RKO (cell line): ENCODE measurements at places on chromosomes 5 and 9.

DNA sequence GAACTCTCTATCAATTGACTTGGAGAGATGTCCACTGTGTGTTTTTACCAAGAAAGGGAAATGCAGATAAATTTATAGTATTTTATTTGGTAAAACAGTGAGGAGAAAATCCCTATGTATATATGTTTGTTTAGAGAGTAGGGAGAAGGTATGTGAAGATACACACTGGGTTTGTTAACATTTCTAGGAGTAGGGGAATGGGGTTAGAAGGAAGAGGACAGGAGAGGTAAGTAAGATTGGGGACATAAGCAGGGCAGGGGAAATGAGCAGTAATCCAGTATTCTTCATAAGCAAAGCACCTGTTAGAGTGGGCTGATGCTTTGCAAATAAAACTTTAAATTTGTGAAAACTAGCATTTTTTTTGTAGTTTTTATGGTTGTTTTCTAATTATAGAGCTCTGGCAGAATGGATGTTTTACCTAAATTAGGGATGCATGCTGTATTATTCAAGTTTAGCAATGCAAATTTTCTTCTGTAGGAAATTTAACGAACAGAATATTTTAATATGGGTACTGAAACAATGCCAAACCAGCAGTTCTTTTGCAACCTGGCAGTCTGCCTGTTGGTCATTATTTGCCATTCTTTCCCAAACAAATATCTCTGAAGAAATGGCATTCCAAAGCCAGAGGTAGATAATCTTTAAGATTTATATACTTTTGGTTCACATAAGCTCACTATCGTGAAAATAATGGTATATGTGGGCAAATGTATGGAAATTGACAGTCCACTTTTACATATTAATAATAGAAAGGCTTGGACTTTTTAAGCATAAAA lies 19.4 kb upstream of the DCP2 start:
- no peak for DNase-seq

GRCh38 chr9:34384368-34385165 lies 7.9 kb upstream of the MYORG start:
- no peak for DNase-seq

DNA sequence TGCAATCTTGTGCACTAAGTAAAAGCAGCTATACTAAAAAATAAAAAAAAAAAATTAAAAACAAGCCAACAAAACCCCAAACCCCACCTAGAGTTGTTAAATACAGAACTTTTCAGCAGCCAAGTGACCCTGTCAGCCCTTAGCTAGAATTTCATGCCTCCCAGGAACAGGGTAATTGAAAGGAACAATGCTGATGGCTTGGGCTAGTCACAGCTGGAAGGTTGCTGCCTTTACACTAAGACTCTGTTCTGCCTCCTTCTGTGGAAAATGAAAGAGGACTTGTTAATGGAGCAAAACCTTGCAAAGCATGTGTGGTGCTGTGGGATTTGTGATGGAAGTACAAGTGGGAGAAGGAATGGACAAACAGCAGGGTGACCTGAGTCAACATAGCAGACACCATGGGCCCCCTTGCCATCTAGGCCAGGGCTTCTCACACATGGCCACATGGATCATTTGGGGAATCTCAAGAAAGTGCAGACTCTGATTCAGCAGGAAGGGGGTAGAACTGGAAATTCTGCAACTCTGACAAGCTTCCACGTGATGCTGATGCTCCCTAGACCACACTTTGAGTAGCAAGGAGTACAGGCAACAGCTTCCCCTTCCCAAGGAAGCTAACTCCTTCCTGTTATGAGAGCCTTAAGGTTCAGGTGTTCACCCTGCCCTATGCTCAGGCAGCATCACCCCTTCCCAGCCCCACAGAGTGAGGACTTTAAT lies 14.9 kb upstream of the TMEM252 start:
- DNase-seq = no peak

- DNase-seq = peak; percentile 33
Measured at GRCh38 chr9:2116073-2116472, 100.9 kb downstream of the SMARCA2 start.

- DNase-seq = no peak
Measured at GRCh38 chr5:153905219-153905618, 133.5 kb downstream of the FAM114A2 start.

DNA sequence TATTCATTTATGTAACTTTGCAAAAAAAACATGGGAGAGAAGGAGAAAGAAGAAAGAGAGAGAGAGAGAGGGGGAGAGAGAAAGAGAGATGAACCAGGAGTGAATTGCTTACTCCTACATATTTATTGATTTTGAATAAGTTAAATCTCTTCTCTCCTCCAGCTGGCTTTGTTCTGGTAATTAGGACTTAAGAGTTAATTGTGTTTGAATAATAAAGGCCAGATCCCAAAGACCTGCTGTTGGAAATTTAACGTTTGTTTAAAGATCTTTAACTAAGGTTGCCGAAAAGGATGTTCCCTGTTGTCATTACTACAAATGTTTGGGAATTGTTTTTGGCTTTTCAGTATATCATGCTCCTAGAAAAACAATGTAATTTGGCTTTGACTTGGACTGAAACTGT lies 473.0 kb downstream of the TUSC1 start:
- DNase-seq = no peak

DNA sequence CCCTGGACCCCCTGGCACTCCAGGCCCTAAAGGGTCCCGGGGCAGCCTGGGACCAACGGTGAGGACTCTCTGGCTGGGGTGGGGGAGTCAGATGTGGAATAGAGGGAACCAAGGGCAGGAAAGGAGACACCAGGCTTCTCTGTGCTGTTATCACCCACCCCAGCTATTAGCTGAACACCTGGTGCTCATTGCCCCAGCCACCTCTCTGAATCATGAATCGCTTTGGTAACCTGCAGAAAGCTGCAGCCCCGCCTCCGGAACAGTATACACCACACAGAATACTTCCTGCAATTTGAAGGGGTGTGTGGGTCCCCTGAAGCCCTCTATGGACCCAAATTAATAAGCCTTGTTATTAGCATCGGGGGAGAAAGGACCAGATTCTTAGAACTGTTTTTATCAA lies 40.4 kb upstream of the ORM1 start:
- no peak for DNase-seq

- no peak for DNase-seq
Measured at GRCh38 chr5:9557696-9558095, 11.8 kb upstream of the SEMA5A start.

DNA sequence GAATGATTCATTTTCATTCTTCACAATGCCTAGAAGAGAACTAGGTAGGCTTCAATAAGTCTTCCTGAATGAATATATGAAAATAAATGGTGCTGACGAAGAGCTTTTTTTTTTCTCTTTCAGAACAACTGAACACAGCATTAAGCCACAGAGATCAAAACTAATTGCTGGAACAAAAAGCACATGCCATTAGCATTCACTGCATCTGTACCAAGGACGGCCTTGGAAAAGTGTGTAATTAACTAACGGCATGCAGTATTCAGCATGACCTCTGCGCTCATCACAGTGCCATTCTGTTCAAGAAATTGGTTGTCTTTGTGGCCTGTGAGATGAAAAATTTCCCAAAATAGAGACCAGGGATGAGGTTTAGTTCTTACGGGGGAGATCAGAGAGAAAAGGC lies 99.3 kb downstream of the NUDT12 start:
- no peak for DNase-seq

GRCh38 chr5:149756354-149756753 lies 26.2 kb downstream of the PPARGC1B start:
- no peak for DNase-seq

DNA sequence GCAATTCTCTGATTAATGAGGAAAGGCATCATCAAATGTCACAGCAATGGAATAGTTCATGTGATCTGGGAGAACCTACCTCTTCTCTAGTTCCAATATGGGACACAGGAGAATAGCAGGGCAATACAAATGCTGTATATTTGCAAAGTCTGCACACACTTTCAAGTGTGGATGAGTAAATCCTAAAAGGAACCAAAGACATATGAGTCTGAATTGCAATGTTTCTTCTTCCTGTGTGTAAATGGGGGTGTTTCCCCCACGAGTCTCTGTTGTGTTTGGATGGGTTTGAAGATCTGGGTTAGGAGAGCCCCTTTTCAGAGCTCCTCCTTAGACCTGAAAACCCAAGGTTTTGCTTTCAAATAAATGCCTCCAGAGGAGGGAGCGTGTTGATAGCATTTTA lies 26.9 kb downstream of the SLC46A2 start:
- DNase-seq = no peak

DNA sequence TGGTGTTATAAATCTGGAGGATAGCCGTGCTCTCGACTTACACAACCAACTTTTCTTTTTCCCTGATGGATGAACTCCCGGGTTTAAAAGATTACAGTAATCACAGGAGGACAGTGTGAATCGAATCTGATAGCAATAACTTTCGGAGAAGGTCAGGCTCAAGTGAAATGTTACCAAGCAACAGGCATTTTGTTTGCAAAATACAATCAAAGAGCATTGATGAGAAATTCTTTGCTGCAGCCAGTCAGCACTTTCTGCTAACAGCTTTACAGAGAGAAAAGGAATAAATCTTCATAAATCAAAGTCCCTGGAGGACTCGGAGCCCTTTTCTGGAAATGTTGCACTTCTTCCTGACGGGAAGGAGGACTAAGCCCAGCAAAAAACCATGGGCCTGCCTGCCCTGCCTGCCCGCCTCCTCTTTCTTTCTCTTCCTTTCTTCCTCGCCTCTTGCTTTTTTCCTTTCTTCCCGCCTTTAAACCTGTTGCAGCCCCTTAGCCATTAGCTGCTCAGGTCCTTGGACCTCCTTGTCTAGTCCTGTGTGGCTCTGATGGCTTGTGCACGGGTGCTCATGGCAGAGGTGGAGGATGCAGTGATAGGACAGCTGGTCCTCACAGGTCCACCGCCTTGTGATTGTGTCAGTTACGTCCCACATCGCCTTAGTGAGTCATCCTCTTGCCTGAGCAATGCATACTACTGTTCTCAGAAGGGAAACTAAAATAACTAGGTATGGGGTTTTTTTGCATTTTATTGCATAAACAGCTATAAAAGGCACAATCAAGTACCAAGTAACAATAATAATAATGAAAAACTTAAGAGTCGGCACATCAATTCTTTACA lies 6.2 kb downstream of the DMRT3 start:
- DNase-seq = peak; percentile 18

- no peak for DNase-seq
Measured at GRCh38 chr5:83472508-83473345, 1.2 kb downstream of the VCAN start.
